ENCODE measurements at places on chromosomes 7 and 10.

- no peak for DNase-seq
Measured at GRCh38 chr7:45609180-45609579, 35.0 kb downstream of the ADCY1 start.

DNA sequence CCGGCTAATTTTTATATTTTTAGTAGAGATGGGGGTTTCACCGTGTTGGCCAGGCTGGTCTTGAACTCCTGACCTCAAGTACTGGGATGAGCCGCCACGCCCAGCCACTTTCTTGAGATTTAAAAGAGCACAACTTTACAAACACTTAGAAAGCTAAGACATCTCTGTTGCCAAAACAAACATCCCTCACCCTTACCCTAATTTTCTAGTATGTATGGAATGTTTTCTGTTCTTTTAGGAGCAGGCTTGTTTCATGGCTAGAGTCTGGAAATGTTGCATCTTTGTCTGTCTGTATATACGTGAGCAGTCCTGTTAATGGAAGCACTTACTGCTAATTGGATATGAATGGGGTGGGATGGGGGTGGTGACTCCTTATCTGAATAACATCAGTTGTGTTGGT, 2.9 kb downstream of the OLAH start:
- no peak for DNase-seq

DNA sequence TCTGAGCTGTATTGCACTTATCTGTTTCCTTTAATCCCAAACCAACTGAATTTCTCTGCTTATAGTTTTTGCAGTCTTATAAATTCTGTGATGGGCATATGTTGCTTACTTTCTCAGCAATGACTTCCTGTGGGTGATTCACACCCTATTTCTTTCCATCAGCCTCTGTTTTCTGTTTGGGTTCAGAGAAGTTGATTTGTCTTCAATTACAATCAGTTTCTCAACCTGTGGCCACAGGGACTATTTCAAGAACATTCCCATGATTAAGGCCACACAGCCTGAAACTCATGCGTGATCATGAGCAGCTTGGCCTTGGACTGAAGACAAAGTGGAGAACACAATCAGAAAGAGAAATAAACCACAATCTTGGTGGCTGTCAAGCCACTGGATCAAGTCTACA, 1174.6 kb upstream of the C7orf33 start:
- no peak for DNase-seq

GRCh38 chr10:7890781-7891180, 72.5 kb downstream of the TAF3 start:
- DNase-seq, result no peak

GRCh38 chr10:3961082-3961481, 176.1 kb upstream of the KLF6 start:
- no peak for DNase-seq

DNA sequence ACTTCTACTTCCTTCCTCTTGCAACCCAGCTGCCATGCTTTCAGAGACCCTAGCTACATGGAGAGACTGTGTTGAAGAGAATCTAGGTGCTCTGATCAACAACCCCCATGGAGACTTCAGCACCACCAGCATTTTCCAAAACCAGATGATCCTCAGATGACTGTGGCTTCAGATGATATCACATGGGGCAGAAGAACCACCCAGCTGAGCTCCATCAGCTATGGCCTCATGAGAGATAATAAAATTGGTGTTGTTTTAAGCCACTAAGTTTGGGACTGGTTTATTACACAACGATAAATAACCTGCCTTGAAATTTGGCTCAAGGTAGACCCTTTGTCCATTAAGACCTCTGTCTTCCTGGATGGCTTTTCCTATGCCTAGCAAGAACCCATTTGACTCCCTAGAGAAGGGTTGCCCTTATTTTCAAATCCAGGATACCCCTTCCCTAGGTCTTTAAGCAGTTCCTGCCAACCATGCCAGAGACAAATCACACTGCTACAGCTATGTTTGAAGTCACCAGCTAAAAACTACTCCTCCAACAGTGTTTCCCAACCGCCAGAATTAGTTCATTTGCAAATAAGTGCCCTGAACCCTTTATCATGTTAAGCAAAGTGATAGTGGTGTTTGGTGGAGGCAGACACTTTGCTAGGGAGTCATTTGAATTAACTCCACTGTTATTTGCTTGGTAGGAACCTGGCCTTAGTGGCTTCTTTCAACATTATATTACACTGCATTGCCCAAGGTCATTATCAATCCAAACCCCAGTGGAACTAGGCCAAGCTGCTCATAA, 136.9 kb upstream of the PALS2 start:
- DNase-seq, result no peak

DNA sequence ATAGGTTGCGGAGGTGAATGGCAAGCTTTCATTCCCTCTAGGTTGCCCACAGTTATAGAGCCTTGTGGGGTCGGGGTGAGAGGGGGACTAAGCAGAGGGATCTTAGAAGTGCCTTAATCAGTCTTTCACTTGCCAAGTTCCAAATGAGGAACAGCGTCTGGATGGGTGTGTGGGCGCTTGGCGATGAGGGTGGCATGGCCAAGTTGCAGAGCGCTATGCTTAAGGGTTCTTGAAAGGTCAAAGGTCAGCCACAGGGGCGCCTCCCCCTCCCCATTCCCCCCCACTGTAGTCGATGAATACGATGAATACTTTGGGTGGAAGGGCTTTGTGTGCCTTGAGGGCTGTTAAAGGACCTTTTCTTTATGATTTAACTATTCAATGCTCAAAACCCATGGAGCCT, 185.0 kb downstream of the TCF7L2 start:
- no peak for DNase-seq
